ENCODE measurements at places on chromosomes 2 and 18.

GRCh38 chr2:233288663-233289062 is 19.0 kb upstream of the SAG start:
- no peak for DNase-seq

- DNase-seq: no peak
These were observed 22.5 kb upstream of the RMND5A start for GRCh38 chr2:86697551-86698104.

DNA sequence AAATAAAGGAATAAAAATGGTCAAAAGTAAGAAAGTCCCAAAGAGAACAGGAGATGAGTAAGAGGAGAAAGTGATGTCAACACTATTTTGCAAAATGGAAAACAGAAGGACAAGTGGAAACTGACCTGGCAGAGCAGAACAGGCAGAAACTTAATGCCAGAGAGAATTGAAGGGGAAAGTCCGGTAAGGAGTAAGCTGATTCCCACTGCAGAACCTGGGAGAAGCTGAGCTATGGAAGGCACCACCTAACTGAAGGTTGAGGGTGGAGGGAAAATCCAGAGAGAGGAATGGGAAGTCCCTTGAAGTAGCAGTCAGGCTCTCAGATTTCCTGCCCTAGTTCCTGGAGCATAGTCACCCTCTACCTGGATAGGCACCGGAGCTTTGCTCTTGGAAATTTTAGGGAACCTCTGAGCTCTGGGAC is 59.8 kb downstream of the MOGAT1 start:
- DNase-seq: no peak

DNA sequence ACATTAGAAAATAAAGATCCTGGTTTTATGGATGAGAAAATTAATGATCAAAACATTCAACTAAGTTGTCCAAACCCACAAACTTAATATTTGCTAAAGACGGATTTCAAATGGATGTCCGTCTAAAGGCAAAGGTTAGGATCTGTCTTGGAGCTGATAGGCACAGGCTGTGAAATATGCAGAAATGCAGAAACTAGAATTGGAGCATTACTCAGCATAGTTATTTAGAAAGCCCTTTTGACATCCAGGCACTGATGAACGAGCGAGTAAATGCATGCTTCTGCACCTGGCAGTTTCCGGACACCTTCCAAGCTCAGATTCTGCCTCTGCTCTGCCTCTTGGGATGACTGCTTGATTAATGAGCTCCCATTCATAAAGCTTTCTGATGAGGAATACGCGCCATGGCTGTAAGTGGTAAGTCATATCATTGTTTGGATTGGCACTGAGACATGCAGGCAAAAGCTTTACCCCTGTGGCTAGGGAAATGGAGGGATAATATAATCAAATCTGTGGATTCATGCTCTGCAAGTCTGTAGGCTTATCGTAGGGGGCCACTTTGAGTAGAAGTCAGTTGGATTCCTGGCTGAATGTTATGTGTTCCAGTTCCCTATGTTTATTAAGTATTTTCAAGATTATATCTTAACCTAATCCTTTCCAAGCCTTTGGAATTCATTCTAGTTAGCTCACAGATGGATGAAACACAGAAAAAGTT is 2176.3 kb upstream of the CELF4 start:
- peak; percentile 38 for DNase-seq
